Adipocyte (in vitro differentiated cells): ENCODE measurements at places on chromosomes 4 and X.

DNA sequence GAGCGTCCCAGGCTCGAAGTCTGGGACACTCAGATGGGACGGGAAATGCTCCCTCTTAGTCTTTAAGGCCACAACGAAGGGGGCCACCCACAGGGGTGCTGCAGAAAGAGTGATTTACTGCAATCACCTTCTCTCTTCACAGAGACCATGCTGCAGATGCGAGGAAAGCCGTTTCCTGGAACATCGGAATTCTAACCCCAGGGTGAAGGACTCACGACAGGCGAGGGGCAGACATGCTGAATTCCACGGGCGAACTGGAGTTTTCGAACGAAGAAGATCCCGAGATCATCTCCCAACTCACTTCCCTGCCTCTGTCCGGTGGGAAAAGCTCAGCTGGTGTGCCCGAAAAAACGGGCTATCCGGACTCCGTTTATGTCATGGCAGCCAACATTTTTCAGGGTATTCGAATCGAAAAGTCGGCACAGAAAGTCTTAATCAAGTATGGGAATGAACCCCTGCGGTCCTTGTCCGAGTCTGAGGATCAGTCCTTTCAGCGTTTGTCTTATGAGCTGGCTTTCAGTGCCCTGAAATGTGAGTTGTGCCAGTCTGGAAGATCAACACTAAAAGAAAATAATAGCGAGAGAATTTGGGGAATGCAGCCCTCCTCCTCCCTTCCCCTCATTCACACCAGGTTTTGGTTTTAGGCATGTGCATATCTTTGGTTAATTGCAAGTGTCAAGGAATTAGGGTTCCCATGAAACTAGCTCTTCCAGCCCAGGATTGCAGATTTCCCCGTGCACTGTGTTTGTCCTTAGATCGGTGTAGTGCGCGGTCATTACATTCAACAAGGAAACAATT lies 905 bp downstream of the NSUN7 start:
- peak; percentile 40 for DNase-seq

DNA sequence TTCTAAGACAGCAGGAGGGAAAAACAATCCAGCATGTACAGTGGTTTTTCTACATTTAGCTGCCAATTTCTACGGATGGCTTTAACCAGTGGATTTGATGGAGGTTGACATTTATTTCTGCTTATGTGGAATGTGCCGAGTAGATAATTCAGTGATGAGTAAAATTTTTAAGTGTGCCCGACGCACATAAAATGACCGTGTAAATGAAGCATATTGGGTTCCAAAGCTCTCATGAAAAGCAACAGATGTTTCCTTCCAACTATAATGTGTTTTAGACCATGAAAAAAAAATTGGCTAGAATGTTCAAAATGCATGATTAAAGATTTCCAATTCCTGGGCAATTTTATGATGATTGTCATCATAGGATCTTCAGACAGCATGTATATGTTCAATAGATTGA lies 14.1 kb downstream of the INPP4B start:
- DNase-seq, result no peak

DNA sequence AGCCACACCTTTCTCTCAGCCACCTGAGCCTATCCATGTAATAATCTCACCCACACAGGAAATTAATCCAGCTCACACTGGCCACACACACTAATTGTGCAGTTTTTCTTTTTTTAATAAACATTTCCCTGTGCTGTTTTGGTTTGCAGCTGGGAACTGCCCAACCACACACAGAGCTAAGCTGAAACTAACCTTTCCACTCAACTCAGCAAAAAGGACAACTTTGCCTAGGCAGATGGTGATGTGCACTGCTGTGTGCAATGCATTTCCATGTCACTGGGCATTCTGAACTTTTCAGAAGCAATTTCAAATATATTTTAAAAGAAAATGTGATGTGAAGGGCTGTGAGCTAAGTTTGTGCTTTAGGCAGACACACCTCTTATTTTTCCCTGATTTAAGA lies 70.0 kb upstream of the TLL1 start:
- DNase-seq, result no peak

- no peak for DNase-seq
Observed at GRCh38 chr4:14844061-14844460, 158.2 kb upstream of the CPEB2 start.
